ENCODE measurements at places on chromosomes 11 and 22. TPM values are rescaled to one million over a fixed set of nuclear protein-coding genes. Genes with fewer than 3 reads are reported as not detected.

DNA sequence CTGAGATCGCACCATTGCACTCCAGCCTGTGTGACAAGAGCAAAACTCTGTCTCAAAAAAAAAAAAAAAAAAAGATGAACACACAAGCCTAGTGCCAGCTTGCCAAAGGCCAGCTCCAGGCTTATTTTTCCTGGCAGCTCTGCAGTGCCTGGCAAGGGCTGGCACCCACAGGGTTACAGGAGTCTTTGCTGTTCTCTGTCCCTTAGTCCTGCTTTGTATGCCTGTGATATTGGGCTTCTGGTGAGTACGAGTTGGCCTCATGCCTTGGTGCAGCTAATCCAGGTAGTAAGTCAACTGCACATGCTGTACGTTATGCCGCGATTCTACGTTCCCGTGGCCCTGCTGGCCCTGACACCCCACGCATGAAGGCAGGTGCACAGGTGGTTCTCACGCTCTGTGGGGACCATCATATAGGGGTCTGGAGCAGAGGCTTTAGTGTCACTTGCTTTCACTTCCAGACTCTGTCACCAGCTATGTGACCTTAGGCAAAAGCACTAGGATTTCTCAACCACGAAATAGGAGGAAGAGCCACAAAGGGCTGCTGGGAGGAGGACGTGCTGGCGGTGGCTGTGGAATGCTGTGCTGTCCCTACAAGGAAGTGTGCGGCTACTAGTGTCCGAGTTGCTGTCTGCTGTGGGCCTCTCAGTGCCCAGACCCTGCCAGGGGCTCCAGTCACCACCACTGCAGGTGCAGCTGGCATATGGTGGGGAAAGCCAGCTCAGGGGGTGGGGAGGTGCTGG, 21.4 kb upstream of the RASL10A start:
- DNase-seq, result no peak
- H3K27me3 ChIP-seq, result no peaks in the 10 kb centered on the region
- no peak overlapping the region for H3K27ac ChIP-seq
- no peak overlapping the region for H3K4me3 ChIP-seq
- no peaks in the 10 kb centered on the region for H3K4me1 ChIP-seq

KRTAP5-2 gene
- total RNA-seq, result not detected

VPREB1 gene
- not detected for total RNA-seq

ZMAT5 gene
- total RNA-seq, result 26.4 TPM

CRYBB1 gene
- total RNA-seq, result 1.2 TPM

THAP12 gene
- 51.1 TPM for total RNA-seq

All from activated CD4-positive, alpha-beta memory T cell treated with anti-CD3 and anti-CD28 coated beads, Interleukin-2, amount 10 ng/mL, durations not matched to agents 7 days and 5 days (primary cell).